ENCODE measurements at places on chromosomes 1 and 21. TPM values are rescaled to one million over a fixed set of nuclear protein-coding genes. Genes with fewer than 3 reads are reported as not detected.
A peak's percentile ranks its signal among the peaks of the same experiment; 100 is the strongest.

DNA sequence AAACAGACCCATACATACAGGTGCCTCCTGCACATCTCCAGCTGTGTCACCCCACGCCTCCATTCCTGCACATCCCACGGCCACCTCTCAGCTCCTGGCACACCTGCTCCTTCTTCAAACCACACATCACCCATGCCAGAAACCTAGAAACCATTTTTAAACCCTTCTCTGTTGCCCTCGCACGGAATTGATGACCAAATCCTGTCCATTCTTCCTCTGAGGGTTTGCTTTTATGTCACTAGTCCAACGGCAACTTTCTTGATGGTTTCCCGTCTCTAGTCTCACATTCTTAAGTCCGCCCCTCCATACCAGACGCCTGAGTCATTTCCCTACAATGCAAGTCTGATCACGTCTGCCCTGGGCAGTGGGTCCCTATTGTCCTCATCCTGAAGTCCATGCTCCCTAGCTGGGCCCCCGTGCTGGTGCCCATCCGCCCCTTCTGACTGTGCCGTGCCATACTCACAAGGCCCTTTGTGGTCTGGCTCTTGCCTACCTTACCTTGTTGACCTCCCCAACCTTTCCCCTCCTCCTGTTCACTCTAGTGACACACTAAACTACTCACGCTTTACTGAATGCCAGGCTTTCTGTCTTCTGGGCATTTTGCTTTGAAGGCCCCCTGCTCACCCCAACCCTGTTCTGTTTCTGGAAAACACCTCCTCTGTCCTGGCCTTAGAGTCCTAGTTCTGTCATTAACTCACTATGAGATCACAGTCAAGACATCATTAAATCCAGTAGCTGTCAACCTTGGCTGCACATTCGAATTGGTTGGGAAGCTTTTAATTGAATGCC is 17.6 kb downstream of the SLC2A1 start:
- H3K4me1 ChIP-seq: peaks cover 89% of the 10 kb centered on the region
- no peaks in the 10 kb centered on the region for H3K27me3 ChIP-seq
- no peak for DNase-seq
- peak overlapping the region; percentile 52 for H3K4me3 ChIP-seq
- peaks cover 86% of the 10 kb centered on the region for H3K36me3 ChIP-seq
- peak overlapping the region; percentile 93 for H3K27ac ChIP-seq

GRCh38 chr1:20666146-20666545 is 5.0 kb upstream of the DDOST start:
- H3K27ac ChIP-seq: no peak overlapping the region
- no peaks in the 10 kb centered on the region for H3K27me3 ChIP-seq
- peaks cover 1% of the 10 kb centered on the region for H3K36me3 ChIP-seq
- no peak for DNase-seq
- H3K4me1 ChIP-seq: peaks cover 13% of the 10 kb centered on the region

DNA sequence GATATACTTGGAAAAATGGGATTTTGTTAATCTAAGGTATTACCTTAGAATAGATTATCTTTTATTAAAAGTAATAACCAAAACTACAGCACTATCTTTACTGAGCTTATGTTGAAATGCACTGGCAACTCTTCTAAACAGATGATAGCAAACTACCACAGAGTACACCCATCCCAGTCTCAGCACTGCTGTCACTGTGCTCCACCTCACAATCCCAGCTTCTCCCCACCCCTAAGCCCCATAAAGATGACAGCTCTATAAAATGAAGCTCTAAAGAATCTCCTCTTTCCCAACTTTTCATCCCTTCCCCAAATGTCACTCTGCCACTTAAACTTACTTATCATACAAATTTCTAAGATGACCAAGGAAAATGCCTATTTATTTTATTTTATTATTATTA is 6.4 kb downstream of the DSTYK start:
- no peak for DNase-seq
- H3K27me3 ChIP-seq: no peaks in the 10 kb centered on the region
- H3K27ac ChIP-seq: peak overlapping the region; percentile 26
- H3K36me3 ChIP-seq: peaks cover 21% of the 10 kb centered on the region
- no peak overlapping the region for H3K4me3 ChIP-seq

DNA sequence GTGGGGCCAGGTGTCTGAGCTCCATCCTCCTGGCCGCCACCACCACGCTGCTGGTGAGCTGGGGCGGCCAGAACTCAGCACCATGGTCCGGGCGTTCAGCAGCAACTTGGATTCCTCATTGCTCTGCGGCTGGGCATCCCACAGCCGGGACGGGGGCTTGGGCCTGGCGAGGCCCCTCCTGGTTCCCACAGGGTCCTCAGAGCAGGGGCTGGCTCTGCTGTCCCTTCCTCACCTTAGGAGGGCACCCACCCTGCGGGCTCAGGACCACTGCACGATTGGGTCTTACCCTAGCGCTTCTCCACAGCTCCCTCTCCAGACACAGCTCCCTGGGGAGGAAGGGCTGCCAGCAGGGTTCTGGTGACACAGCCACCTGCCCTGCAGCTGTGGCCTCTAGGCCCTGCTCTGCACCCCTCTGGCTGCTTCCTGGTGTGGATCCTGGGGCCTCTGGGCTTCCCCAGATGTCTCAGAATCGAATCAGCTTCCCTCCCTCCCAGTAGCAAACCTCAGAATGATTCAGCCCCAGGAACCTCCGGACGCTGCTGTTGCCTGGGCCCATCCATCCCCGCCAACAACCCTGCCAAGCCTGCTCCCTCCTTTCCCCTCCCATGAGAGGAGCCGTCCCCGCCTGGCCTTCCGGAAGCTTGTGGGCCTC is 25.0 kb downstream of the CRYAA start:
- H3K36me3 ChIP-seq: no peaks in the 10 kb centered on the region
- H3K4me1 ChIP-seq: peaks cover 7% of the 10 kb centered on the region
- peaks cover 6% of the 10 kb centered on the region for H3K27me3 ChIP-seq
- H3K4me3 ChIP-seq: no peak overlapping the region
- H3K27ac ChIP-seq: no peak overlapping the region
- no peak for DNase-seq

- H3K27me3 ChIP-seq: no peaks in the 10 kb centered on the region
- no peak overlapping the region for H3K27ac ChIP-seq
- H3K4me1 ChIP-seq: no peaks in the 10 kb centered on the region
- no peak overlapping the region for H3K4me3 ChIP-seq
- H3K36me3 ChIP-seq: no peaks in the 10 kb centered on the region
These were observed 216.8 kb upstream of the CXADR start for GRCh38 chr21:17295997-17296396.

DNA sequence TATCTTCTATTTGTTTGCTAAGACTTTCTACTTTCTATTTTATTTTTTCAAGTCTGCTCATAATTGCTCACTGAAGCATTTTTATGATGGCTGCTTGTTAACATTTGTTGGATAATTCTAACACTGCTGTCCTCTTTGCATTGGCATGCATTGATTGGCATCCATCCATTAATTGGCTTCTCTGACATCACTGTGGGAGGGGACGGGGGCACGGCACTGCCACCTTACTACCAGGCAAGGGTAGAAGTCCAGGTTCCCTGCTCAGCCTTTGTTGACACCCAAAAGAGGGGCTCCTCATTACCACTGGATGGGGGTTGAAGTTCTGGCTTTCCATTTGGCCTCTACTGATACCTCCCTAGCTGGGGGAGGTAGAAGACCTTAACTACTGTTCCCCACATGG is 11.5 kb upstream of the ABCG1 start:
- H3K36me3 ChIP-seq: no peaks in the 10 kb centered on the region
- DNase-seq: no peak
- peaks cover 28% of the 10 kb centered on the region for H3K27me3 ChIP-seq
- no peak overlapping the region for H3K27ac ChIP-seq
- H3K4me3 ChIP-seq: no peak overlapping the region

- no peaks in the 10 kb centered on the region for H3K36me3 ChIP-seq
- no peak overlapping the region for H3K4me3 ChIP-seq
- DNase-seq: no peak
- no peaks in the 10 kb centered on the region for H3K4me1 ChIP-seq
- H3K27ac ChIP-seq: no peak overlapping the region
These were observed 67.2 kb downstream of the ZBTB18 start for GRCh38 chr1:244118109-244118761.

GRCh38 chr1:36782785-36783184 is 251.5 kb downstream of the GRIK3 start:
- no peaks in the 10 kb centered on the region for H3K36me3 ChIP-seq
- no peak overlapping the region for H3K4me3 ChIP-seq
- no peaks in the 10 kb centered on the region for H3K4me1 ChIP-seq
- DNase-seq: no peak
- no peak overlapping the region for H3K27ac ChIP-seq

Gene YBEY
- total RNA-seq: 15.3 TPM

Gene CCT8
- 387 TPM for total RNA-seq

Gene GPX7
- 29.9 TPM for total RNA-seq

Gene CELA2A
- total RNA-seq: not detected

Gene FAM131C
- total RNA-seq: 1.4 TPM
